ENCODE measurements at places on chromosomes 12 and 14.

GRCh38 chr14:104432611-104433231 lies 146.8 kb upstream of the C14orf180 start:
- no peak for DNase-seq

DNA sequence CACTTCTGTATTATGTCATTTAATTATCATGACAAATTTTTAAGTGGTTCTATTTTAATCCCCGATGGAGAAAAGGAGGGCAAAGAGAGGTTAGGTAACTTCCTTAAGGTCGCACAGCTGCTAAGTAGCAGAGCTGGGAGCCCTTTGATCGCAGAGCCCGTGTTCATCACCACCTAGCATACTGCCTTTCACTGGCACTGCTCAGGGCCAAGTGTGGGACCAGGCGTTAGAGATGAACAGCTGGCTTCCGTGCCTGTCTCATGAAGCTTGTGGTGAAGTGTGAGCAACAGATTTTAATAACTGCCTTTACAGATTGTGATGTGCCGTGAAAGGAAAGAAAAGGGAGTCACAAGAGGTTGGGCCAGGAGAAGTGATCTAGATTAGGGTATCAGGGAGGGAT lies 273.6 kb downstream of the AKAP6 start:
- DNase-seq: no peak

- no peak for DNase-seq
Observed at GRCh38 chr14:48193893-48194292, 518.5 kb upstream of the MDGA2 start.

GRCh38 chr12:51012570-51013236 lies 13.5 kb downstream of the SLC11A2 start:
- DNase-seq: no peak

- no peak for DNase-seq
Observed at GRCh38 chr12:109182041-109182839, 65.9 kb downstream of the ACACB start.

DNA sequence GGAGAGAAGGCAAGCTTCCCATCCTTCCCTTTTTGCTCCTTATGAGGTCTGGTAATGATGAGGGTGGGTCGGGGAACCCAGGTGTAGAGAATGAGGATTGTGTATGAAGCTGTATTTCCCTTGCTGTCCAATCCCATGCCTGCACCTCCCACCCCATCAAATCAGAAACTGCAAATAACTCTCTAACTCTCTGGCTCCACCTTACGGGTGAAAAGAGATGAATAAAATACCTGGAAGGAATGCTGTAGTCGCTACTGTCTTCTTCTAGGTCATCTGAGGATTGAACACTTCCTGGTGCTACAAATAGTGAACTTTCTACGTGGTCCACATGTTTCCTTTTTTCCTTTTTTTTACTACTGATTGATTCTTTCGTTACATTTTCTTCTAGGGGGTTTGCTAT lies 38.9 kb upstream of the DICER1 start:
- DNase-seq: no peak

DNA sequence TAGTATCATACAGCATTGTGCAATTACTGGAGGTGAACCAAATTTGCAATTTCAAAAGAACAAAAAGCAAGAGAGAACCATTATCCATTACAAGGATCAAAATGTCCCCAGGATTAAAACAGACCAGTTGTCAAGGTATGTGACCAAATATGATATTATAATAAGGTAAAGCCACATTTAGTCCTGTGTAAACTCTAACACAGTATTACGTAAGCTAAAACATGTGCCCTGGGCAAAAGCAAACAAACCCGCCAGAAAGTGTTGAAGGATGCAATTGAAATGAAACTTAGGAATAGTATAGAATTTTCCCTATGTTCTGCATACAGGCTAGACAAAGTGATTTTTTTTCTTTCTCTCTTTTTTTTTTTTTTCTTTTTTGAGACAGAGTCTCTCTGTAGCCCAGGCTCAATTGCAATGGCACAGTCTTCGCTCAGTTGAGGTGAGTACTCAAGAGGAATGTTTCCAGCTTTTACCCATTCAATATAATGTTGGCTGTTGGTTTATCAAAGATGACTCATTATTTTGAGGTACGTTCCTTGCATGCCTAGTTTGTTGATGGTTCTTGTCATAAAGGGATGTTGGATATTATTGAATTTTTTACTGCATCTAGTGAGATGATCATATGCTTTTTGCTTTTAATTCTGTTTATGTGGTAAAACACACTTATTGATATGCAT lies 137.1 kb upstream of the FOXG1 start:
- no peak for DNase-seq

GRCh38 chr14:95611293-95611880 lies 74.8 kb upstream of the TCL1B start:
- DNase-seq: no peak

GRCh38 chr12:131827961-131828534 lies at the start of gene MMP17:
Gene MMP17, plus strand, starts transcription at chr12:131828393. Its CDS starts 102 bp downstream, at chr12:131828495.
- DNase-seq: no peak

DNA sequence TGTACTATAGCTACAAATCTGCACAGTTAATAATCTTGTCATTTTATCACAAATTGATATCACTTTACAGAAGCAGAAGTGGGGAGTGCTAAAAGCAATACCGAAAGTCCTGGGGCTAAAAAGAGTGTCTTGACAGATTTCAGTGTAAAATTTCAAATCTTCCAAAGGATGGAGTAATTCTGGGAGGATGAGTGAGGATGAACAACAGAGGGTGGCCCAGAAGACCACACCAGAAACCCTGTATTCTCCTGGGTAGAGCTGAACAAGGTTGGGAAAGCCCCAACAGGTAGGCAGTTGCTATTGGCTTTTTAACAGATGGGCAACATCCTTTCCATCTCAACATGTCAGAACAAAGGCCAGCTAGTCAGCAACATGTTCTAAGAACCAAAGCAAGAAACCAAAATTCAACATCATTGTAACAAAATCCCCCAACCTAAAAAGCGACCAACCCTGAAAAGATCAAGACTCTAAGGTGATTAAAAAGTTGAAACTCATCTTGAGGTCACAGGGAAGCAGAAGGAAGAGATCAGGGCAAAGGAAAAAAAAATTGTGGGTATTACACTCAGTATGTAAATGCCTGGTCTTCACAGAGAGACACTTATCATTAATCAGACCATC lies 38.8 kb downstream of the CBX5 start:
- no peak for DNase-seq

GRCh38 chr14:99273766-99274345 lies 1.9 kb upstream of the BCL11B start:
- DNase-seq: no peak

GRCh38 chr12:41802803-41803202 lies 341.9 kb downstream of the GXYLT1 start:
- DNase-seq: no peak

DNA sequence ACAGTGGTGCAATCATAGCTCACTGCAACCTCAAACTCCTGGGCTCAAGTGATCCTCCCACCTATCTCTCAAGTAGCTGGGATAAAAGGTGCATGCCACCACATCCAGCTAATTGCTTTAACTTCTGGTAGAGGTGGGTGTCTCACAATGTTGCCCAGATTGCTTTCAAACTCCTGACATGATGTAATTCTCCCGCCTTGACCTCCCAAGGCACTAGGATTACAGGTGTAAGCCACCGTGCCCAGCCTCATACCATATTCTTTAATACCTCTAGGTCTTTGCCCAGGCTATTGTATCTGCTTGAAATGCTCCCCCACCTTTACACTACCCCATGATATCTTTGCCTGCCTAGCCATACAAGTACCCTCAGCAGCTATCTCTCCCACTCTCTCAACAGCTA lies 11.3 kb downstream of the R3HDM2 start:
- no peak for DNase-seq

DNA sequence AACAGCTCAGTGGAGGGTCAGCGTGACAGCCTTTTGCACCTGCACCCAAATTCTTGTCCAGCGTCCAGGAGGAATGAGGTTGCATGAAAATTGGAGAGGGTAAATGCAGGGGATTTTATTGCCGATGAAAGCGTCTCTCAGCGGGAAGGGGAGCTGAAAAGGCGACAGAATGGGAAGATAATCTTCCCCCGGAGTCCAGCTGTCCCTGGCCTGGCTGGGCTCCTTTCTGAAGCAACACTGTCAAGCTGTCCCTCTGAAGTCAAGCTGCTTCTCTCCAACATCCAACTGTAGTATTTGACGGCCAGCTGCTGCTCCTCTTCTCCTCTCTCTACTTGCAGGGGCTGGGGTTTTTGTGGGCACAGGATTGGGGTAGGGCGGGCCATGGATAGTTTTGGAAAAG lies 32.7 kb downstream of the NOPCHAP1 start:
- DNase-seq: no peak

DNA sequence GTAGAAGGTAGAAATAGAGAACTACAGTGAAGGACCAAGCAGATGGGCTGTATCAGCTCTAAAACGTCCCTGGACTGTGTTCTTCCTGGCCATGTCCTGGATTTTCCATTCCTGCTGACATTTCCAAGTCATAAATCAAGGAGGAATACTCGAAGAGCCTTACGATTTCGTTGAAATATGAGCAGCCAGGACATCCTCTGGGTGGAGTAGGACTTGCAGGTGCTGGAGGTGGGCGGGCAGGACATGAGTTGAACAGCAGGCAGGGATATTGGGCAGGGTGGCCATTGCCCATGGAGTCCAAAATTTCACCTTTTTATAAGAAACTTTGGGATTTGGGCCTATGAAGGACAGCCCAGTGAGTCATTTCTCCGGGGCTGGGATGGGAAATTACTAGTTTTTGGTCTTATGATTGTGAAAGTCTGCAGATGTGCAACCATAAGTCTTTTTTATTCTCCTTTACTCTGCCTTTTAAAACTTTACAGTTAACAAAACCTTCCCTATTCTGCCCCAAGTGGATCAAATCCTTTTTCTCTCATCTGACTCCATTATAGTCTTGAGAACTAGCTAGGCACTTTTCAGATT lies 88.8 kb downstream of the TMX1 start:
- DNase-seq: no peak

DNA sequence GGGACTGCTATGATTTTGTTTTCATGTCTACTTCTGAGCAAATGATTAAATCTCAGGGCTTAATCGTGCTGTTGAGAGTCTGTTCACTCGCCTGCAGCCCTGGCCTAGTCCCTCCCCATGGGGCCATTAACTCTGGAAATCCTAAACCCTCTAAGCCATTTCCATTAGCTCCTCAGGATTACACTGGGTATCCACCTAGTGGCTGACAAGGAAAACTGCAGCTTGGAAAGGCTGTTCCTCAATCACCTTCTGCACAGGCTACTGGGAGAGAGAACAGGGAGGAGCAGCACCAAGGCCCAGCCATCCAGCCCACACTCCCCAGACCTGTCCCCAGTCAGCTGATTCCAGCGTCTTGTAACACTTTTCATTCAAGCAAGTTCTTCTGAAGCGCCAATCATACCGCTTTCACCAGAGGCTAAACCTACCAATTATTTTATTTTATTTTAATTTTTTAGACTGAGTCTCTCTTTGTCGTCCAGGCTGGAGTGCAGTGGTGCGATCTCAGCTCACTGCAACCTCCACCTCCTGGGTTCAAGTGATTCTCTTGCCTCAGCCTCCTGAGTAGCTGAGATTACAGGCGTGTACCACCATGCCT lies 48.7 kb downstream of the NEUROD4 start:
- no peak for DNase-seq

GRCh38 chr12:62297321-62297720 lies 37.1 kb downstream of the USP15 start:
- DNase-seq: no peak

GRCh38 chr12:6278439-6279255 lies 31.8 kb upstream of the PLEKHG6 start:
- peak; percentile 69 for DNase-seq

DNA sequence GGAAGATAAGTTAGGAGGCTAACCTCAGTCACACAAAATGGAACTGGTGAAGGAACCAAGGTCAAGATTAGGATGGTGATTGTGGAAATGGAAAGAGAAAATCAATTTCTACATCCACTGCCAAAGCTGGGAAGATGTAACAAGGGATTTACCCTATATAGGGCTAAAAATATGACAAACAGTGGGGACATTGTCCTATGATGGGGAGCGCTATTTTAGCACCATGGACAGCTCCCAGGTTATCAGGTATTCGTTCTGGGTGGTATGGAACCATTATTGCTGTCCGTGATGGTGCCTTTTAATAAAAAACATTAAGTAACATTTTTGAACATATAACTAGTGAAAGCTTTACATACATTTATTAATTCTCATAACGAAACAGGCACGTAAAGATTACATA lies 124.0 kb downstream of the NDUFA12 start:
- no peak for DNase-seq

DNA sequence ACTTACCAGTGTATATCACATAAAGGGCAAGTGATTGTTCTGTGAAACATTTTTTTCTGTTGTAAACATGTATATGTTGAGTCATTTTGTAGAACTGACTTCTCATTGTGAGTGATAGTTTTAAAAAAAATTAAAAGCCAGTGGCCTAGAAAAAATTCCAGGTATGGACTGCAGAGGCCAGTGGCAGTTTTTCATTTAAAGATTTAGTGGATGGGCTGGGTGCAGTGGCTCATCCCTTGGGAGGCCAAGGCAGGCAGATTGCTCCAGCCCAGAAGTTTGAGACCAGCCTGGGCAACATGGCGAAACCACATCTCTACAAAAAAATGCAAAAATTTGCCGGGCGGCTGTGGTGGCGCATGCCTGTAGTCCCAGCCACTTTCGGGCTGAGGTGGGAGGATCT lies 84.7 kb upstream of the MDM1 start:
- DNase-seq: no peak

- no peak for DNase-seq
Observed at GRCh38 chr14:26370115-26370514, 227.7 kb downstream of the NOVA1 start.

DNA sequence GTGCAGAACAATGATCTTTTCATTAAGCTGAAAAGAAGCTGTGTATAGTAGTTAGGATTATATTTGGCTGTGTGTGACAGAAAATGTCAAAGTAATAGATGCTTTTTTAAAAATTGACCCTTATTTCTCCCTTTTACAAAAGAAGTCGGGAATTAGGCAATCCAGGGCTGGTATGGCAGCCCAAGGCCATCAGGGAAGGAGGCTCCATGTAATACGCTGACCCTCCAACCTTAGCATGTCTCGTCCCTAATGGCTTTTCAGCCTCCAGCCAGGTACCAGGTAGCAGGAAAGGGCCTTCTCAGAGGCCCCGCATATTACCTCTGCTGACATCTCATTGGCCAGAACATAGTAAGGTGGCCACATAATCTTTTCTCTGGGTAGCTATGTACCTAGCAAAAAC lies 79.7 kb downstream of the VCPKMT start:
- no peak for DNase-seq

GRCh38 chr14:61326847-61327246 lies 5.5 kb downstream of the PRKCH start:
- DNase-seq: no peak

DNA sequence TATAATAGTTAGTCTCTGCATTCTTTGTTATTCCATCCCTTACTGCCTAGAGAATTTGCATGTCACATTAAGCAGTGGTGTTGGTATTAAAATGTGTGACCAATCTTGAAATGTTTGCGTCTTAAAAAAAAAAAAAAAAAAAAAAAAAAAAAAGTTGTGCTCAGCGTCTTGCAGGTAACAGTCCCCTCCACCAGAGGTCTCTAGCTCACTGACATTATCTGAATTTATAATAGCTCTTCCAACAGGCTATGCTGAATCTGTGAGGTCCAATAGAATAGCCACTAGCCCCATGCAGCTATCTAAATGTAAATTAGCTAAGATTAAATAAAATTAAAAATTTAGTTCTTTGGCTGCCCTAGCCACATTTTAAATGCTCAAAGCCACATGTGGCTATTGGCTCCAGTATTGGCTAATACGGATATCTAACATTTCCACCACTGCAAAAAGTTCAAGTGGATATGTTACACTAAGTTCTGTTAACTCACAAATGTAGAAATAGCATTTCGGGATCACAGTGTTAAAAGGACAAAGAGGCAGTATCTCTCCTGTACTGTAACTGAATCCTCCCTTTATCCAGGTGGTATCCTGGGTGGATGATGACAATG lies 28.7 kb downstream of the NKX2-8 start:
- DNase-seq: no peak

All from stimulated activated CD8-positive, alpha-beta memory T cell treated with anti-CD3 and anti-CD28 coated beads, Interleukin-7, amount 100 ng/mL, for 1 hour (primary cell).